Mesenchymal stem cell (in vitro differentiated cells and primary cell): ENCODE measurements at places on chromosomes 3 and 15.

- DNase-seq, result no peak
Observed at GRCh38 chr15:68699124-68699880, 120.5 kb downstream of the CORO2B start.

GRCh38 chr3:169552533-169552932 lies 111.0 kb downstream of the MECOM start:
- DNase-seq, result no peak

DNA sequence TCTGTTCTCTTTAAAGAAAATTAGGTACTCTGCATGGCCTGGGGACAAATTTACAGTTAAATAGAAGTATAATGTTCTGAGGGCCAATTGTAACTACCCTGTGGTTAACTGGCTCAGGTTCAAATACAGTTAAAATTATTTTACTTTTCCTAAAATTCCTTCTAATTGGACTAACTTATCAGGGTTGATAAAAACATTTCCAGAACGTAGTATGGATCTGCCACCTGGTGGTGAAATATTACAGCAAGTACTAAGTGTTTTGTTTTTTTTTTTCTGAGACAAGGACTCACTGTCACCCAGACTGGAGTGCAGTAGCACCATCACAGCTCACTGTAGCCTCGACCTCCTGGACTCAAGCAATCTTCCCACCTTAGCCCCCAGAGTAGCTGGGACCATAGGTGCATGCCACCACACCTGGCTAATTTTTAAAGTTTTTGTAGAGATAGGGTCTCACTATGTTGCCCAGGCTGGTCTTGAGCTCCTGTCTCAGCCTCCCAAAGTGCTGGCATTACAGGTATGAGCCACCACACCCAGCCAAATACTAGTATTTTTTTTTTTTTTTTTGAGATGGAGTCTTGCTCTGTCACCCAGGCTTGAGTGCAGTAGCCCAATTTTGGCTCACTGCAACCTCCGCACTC lies 29.2 kb downstream of the NEO1 start:
- peak; percentile 73 for DNase-seq

- DNase-seq, result no peak
Observed at GRCh38 chr3:155112661-155113389, 32.7 kb downstream of the MME start.

- DNase-seq, result no peak
Observed at GRCh38 chr3:108097322-108098002, 6.6 kb upstream of the CD47 start.

DNA sequence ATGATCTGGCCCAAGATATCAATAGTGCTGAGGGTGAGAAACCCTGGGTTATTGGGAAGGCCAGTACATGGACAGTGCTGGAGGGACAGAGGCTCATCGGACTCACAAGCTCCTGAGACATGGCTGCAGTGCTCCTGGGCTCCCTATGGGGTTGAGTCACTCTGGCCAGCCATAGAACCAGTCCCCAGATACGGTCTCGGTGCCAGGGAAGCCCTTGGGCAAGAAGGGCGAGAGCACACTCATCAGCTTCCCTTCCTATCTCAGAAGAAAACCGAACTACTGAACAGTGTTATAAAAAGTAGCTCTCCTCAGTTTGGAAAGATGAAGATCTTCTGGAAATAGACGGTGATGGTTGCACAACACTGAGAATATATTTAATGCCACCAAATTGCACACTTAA lies 34.4 kb downstream of the POC1A start:
- no peak for DNase-seq

DNA sequence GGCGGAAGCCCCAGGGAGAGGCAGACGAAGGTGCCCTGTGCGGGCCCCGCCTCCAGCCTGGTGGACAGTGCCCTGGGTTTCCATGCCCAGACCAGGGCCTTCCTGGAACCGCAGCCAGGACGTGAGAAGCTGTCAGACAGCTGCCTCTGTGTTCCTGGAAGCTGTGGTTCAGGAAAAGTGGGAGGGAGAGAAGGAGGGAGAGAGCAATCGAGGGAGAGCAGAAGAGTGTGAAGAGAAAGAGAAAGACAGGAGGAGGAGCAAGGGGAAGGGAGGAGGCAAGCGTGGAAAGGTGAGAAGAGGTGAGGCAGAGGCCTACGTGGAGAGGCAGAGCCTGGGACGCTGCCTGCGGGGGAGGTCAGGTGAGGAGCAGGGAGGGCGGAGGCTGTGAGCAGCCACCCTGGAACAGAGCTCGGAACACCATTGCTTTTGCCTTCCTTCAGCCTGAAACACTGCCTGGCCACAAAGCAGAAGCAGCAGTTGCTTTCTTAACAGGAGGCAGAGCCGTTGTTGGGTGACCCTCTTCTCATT lies 18.6 kb downstream of the ZDHHC19 start:
- no peak for DNase-seq

DNA sequence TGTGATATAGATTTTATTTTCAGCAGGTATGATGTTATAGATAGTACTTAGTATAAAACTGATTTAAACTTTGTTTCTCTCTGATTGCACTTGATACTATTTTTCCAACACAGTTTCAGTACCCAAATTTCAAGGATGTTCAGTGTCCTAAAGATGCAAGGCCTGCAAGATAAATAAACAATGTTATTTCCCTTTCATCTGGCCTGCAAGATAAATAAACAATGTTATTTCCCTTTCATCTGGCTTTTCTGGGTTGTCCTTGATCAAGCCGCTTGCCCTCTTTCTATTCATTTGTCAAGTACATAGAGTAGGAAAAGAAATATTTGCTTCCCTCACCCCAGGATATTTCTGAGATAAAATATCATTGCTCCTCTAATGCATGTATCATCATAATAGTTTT lies 571.0 kb downstream of the FGF12 start:
- DNase-seq, result no peak

- DNase-seq, result no peak
Observed at GRCh38 chr15:82919231-82919886, 33.2 kb downstream of the HOMER2 start.

- DNase-seq, result no peak
Observed at GRCh38 chr3:158382479-158382878, 188.5 kb upstream of the MLF1 start.

DNA sequence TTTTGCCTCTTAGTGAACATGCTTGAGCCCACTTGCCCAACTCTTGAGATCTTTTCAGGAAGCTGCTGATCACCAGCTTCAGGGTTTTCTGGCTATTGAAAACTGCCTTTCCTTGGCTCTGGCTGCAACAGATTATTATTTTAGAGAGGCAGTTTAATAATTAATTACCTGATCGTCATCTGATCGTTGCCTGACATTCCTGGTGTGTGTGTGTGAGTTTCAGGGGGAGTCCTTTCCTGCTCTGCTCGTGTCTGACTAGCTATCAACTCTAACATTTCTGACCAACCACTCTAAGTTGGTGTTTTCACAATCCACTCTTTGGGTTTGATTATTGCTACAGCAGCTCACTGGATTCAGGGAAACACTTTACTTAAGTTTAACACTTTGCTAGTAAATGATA lies 84.3 kb upstream of the SPATA16 start:
- no peak for DNase-seq

DNA sequence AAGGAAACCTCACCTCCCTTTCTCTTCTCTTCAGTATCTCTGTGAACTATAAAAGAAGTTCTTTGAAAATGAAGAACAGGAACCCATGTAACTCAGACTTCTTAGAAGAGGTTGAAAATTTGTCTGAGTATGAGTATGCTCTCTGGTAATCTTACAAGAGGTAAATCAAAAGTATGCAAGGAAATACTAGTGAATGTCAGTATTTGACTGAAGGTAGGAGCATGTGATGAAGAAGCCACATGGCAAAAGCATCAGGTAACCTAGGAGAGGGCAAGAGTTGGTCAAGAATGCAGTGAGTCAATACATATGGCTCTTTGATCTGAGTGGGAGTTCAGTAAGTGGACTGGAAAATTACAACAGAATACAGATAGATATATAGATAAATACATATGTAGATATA lies 133.0 kb upstream of the NECTIN3 start:
- DNase-seq, result no peak

GRCh38 chr3:176905331-176905730 lies 292.0 kb downstream of the TBL1XR1 start:
- no peak for DNase-seq

DNA sequence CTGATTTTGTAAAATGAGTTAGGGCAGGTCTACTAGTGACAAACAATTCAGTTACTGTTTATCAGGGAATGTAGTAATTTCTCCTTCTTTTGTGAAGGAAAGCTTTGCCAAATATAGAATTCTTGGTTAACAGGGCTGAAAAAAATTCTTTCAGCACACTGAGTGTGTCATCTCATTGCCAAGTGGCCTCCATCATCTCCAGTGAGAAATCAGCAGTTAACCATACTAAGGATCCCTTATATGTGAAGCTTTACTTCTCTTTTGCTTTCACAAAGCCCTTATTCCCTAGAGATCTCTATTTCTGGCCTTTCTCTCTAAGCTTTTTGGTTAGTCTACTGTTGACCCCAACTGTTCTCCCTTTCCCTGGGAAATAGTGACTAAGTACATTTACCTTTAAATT lies 269.1 kb downstream of the SCAPER start:
- DNase-seq, result peak; percentile 8

- DNase-seq, result no peak
Observed at GRCh38 chr3:77772459-77772858, 732.6 kb downstream of the ROBO2 start.

DNA sequence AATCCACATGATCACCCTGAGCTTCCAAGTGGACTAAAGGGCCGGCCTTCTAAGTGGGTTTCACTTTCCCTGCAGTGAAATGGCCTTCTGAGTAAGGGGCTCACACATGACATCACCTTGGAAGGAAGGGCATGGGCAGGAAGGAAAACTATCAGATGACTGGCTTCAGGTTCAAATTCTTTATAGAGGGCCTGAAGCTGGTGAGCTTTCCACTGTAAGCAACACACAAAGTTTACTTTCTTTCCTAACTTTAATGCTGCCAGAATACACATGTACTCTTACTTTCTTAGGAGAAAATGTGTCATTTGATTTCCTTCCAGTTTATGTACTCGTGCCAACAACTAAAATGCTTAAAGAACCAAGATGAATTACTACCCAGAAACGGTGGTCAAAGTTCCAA lies 475.6 kb downstream of the FOXP1 start:
- DNase-seq, result no peak

- peak; percentile 43 for DNase-seq
Observed at GRCh38 chr3:158127250-158128219, 17.6 kb downstream of the RSRC1 start.
